ENCODE measurements at places on chromosomes 11 and 22.
A peak's percentile ranks its signal among the peaks of the same experiment; 100 is the strongest.

DNA sequence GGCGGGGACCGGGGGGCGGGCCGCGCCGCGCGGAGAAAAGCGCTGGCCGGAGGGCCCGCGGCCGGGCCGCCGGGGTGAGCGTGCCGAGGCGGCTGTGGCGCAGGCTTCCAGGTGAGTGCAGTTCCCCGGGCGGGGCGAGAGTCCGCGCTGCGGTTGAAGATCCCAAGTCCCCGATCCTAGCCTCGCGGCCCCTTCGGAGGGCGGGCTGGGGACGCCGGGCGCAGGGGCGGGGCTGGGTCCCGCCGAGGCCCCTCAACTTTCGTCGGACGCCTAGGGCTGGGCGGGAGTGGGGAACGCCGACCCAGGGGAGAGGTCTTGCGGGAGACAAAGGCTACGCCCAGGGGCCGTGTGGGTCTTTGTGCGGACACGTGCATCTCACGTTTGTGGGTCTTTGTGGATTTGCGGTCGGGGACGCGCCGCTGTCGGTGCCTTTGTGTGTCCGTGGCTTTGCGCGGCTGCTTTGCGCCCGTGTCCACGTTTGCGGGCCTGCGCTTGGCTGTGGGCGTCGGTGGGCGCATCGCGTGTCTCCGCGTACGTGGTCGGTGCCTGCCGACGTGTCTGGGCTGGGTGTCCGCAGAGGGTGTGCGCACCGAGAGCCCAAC is at the start of gene TSKU:
Gene TSKU, plus strand, starts transcription at position 63 of the 602 bp plus-strand sequence. CDS start 12,261 bp downstream, outside the sequence.
- peak; percentile 39 for DNase-seq

DNA sequence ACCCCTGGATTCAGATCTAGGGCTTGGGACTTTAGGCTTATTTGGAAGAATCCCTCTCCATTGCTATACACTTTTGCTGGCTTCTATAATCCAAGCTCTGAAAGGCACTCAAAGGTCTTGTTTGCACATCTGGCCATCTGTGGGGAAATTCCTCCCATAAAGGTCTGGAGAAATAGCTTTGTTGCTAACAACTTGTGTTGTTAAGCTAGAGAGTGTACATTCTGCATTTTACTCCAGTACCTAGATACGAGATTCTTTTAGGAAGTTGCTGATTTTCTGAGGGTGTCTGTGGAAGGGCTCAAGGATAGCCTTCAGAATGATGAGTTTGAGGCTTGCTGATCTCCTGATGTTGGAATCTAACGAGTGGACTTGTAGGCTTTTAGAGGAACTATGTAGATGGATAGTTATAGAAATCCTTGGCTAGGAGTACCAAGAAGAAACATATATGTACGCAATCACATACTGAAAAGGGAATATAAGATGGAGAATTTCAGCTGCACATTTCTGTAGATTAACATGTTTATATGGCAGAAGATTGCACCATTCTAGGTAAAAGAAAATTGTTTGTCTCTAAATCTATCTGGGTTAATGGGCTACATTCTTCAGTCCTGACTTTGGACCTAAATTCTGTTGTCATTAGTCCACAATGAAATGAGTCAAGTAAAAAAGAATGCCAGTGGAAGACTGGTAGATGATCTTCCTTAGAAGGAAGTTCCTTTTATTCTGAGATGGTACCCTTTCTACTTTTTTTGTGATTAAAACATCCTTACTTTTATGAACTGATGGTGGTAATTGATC is 51.0 kb downstream of the UBASH3B start:
- DNase-seq = no peak

GRCh38 chr11:92340839-92341238 is 116.2 kb downstream of the FAT3 start:
- DNase-seq = peak; percentile 19

DNA sequence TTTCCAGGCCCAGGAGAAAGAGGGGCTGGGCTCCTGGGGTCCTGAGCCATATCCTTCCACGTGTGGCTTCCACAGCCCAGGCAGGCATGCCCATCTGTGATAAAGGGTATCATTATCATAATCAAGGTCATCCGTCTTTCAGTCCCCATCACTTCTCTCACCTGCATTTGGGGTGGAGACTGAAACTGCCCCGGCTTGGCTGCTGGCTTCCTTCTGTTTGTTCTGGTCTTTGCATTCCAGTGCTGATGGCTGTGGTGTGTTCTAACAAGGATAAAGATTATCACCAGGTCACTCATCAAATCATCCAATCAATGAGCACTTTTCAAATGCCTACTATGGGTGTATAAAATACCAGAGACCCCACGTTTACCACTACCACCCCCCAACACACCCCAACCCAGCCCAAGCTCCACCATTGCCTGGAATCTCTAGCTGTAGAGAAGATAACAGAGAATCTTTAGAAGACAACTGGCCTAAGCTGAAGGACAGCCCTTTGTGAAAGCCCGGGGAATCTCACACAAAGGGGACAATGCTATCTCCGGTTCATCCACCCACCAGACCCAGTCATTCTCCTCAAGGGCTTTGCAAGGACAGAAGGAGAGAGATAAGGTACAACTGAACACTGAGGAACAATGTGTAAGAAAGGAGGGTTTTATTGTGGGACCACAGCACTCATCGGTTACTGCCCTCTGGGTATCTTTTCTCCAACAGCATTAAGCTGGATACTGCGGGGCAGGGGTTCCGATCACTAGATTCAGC is 54.9 kb downstream of the AHNAK start:
- no peak for DNase-seq

DNA sequence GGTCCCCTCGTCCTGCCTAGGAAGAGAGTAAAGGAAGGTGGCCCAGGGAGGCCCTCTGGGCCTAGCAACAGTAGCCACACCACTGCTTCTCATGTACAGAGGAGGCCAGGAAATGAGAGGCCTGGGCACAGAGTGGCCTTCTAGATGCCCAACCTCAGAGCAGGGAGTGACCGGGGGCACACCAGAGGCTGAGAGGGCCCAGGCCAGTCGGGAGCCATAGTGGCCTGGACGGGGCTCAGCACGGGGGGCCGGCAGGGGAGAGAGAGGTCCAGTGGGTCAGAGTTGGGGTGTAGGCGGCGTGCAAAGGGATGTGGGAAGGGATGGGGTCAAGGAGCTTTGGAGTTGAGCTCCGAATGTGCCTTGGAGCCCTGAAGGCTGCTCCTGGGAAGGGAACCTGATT is 25.0 kb upstream of the MYEOV start:
- no peak for DNase-seq

- DNase-seq = no peak
Measured at GRCh38 chr22:21612858-21613257, 17.0 kb downstream of the YDJC start.

DNA sequence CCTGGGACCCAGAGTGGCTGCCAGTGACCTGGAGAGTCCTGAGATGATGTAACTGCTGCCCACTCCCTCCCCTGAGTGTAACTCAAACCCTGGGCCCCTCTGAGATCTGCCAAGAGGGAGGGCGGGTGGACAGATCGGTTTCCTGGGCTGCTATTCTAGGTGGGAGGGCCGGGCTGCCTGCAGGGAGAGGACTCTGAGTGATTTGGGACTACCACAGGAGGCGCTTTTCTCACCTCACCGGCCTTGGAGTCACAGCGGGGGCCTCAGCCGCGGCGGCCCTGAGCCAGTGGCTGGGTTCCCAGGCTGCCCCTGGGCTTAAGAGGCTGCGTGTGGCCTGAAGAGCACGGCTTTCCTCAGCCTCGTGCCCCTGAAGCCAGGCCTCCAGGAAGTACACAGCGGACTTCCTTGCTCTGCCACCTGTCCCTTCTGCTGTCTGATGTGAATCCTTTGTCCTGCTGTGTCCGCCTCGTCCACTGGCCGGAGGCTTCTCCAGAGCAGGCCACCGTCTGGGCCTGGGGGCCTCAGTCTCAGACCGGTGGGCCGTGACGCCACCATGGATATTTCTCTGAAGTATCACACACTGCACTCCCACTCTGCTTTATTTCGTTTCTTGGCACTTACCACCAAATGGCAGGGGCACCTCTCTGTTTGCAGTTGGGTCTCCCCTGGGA is 11.5 kb downstream of the RELT start:
- DNase-seq = no peak

- DNase-seq = no peak
Measured at GRCh38 chr22:19097518-19097917, 24.7 kb downstream of the DGCR2 start.

DNA sequence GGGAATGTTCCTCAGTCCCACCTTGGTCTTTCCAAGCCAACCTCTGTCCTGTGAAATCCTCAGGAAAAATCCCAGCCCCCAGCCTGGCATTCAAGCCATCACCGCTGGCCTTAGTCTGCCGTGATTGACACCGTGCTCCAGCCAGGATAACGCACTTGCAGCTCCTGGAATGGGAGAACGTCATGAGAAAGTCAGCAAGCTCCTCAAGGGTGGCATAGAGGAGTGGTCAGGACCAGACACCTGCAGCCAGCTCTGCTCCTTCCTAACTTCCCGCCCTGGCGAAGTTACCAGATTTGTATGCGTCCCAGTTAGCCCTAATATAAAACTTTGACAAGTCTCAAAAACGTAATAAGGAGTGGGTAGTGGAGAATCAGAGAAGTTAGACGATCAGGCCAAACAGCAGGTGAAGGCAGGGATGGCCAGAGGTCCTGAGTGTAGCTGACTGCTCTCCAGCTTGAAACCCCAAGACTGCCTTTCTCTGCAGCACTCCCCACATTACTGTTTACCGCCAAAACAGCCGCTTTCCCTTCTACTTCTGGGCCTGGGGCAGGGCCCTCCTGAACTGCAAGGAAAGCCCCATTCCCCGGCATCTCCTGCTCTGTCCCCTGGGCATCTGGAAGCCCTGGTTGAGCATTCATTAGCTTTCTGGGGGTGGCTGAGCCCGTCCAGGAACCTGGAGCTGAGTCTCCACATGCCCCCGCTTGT is 1.3 kb upstream of the DKK3 start:
- DNase-seq = no peak

GRCh38 chr11:102309621-102310541 is 7.4 kb upstream of the BIRC3 start:
- DNase-seq = peak; percentile 62

DNA sequence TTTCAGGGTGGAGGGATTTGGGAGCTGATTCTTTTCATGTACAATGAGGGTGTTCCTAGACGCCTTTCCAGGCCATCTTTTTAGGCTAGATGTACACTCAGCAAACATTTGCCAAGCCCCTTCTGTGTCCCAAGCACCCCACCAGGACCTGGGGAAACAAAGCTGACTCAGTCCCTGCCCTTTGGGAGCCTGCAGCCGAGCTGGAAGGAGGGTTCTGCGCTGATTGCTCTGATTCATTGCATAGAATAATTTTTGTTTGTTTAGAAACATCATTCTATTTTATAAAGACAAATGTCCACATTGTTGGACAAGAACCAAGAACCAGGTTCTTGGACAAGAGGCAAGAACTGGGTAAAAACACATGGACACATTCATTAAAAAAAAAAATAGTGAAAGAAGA is 16.7 kb downstream of the TP53AIP1 start:
- no peak for DNase-seq

DNA sequence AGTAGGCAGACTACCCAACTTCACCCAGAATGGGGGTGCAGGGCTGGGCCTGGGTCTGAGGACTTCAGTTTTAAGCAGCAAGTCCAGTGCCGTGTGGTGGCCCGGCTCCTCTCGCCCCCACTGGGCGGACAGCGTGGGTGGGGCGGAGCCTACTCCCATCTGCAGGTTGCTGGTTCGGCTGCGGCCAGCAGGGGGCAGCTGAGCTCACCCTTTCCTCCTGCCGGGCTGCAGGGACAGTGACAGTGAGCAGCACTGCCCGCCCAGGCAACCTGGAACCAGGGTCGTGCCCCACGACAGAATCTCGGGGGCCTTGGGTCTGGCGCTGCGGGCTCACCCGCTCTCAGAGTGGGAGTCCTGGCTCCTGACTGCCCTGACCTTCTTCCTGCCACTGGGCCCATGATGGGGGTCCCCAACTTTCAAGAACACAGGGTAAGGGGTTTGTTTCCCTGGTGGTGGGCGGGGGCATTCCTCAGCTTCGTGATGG is 6.2 kb upstream of the NEAT1 start:
- DNase-seq = peak; percentile 98

GRCh38 chr11:126766440-126766839 is 234.1 kb downstream of the KIRREL3 start:
- no peak for DNase-seq

DNA sequence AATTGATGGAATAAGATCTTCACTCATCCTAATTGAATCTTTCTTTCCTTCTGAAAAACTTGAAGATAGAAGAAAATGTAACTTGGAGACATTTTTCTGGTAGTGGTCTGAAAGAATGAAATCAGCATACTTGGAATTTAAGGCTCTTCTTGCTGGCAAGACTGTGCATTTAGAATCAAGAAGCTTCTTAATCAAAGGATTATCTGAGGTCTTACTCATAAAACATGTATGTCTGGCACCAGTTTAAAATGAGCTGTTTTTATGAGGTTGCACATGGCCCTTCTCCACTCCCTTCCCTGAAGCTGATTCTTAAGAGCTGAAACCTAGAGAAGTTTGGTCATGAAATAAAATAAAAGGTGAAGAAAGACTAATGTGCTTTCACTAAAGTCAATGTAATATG is 77.3 kb downstream of the ARHGEF12 start:
- no peak for DNase-seq

GRCh38 chr11:65058012-65058411 is 341 bp downstream of the NAALADL1 start:
- no peak for DNase-seq

- no peak for DNase-seq
Measured at GRCh38 chr11:1428762-1429316, 39.1 kb downstream of the BRSK2 start.

All from stimulated activated CD8-positive, alpha-beta memory T cell treated with anti-CD3 and anti-CD28 coated beads, Interleukin-4, amount 100 ng/mL, for 48 hours (primary cell).